Type B pancreatic cell (in vitro differentiated cells): ENCODE measurements at places on chromosomes 2 and 18.

DNA sequence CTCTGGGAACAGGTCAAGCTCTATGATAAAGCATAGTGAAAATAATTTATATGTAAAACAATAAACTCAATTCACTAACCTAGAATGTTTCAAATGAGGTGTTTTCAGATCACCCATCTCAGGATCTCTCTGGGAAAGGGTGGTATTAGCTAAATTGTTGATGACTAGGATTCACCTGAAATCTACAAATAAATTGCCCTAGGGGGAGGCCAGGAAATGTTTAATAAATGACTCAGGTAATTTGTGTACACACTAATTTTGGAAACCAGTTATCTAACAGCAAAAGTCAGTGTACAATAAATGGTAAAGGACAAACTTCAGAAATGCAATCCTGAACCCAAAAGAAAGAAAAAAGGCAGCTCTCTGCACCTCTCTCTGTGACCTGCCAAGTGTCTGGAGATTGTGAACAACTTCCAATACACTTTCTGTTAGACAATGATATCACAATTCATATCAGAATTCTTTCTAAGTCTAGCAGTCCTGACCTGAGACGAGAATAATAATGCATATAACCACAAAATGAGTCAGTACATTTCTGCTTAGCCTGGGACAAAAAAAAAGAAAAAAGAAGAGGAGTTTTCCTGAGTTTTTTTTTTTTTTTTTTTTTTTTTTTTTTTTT lies 760.0 kb downstream of the EPHA4 start:
- DNase-seq: no peak

GRCh38 chr18:21444465-21445212 lies 155.9 kb downstream of the ESCO1 start:
- no peak for DNase-seq

DNA sequence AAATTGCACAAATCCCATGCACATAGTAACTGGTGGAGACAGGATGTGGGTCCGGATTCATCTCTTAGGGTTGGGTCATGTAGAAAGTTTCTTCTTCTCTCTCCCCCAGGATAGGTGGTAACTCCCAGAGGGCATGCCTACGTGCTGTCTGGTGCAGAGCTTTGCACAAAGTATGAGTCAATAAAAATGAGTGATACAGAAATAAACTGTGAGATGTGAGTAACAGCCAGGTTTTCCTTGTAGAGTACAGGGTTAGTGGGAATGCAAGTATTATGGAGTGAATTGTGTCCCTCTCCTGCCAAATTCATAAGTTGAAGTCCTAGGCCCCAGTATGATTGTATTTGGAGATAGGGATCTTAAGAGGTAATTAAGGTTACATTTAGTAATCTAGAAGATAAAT lies 289.4 kb downstream of the ALK start:
- no peak for DNase-seq

DNA sequence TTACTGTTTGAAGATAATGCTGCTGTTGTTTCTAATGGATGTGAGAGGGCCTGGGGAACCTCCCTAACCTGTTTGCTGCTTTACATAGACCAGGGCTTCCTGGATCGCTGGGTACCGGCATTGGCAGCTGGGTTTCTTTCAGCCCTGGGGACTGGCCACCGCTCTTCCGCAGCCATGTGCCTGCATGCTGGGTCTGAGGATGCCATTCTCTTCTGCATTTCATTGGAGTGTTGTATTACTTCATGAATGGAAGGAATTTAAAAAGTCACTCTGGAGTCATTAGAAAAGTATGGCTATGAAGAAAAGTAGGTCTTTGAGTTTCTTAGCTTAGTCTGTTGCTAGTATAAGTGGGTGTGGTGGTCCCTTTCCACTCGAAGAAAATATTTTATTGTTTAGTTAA lies 107.3 kb upstream of the MGAT5 start:
- DNase-seq: no peak

- DNase-seq: no peak
Measured at GRCh38 chr2:168589236-168590211, 133.5 kb downstream of the CERS6 start.
